ENCODE measurements at places on chromosomes 6 and 20.

DNA sequence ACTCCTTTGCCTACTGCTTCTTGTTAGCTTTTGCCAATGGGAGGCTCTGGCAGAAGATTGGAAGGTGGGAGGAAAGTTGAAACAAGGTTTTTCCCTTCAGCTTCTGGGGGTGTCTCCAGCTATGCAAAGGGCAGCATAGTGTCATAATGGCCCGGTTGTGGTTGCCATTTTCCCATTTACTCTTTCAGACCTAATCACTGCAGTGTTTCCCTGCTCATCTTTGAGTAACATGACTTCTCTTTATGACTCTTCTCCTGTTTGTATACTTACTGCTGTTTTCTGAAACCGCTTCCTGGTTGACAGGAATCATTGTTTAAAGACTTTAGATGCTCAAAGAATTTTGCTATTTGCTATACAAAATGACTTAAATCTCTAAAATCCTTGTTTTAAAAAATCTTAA lies 19.9 kb downstream of the NRN1 start:
- no peak for ATAC-seq

DNA sequence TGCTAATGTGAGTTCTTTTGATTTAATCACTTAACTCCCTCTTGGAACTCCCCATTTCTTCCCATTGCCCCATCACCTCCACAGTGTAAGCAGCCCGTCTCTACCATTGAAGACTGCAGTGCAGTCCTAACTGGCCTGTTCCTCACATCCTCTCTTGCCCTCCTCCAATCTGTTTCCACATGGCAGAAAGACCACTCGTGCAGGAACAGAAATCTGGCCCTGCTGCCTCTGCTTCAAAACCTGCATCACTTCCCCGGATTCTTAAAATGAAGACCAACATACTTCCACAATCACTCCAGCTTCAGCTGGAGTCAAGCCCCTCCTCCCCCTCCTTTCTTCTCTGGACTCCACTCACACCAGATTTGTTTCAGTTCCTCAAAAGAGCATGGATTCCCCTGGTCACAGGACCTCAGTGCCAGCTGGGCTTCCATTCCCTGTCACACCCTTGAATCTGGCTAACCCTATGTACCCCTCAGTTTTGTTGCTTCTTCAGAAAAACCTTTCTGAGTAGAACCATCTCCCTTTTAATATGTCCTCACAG lies 802.3 kb downstream of the MAFB start:
- ATAC-seq, result no peak

- no peak for ATAC-seq
Measured at GRCh38 chr6:48670546-48670945, 559.5 kb upstream of the PTCHD4 start.

DNA sequence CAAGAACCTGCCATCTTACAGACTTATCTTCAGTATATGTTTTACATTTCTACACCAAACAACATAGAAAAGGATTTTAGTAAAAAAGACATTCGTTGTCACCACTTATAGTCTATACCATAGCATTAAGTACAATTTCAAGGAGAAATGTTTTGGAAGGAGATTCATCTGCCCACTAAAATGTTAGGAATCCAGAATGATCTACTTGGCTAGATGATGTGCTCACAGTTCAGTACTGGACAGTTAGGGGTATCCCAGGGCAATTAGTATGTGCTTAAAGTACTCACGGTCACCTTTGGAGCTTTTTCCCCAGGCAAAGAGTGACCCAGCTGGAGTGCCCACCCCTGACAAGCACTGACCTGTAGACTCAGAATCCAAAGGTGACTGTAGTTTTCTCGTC lies 222.9 kb downstream of the SLC24A3 start:
- ATAC-seq, result no peak

DNA sequence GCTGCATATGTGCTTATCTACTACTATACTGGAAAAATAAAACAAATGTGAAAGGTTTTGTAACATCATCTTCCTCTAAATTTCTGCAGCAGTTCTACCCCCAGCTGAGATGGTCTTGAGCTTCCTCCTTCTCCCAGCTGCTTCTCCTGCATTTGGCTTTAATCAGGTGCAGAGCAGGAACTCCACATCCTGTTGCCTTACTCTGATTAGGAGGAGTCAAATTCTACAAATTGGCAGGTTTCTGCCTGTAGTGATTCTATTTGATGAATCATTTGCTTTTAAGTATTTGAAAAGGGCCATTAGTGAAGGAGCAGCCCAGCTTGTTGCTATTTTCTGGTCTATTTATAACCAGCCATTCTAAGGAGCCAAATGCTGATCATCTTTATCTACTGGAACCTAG lies 224.5 kb downstream of the GMDS start:
- ATAC-seq, result peak; percentile 74

DNA sequence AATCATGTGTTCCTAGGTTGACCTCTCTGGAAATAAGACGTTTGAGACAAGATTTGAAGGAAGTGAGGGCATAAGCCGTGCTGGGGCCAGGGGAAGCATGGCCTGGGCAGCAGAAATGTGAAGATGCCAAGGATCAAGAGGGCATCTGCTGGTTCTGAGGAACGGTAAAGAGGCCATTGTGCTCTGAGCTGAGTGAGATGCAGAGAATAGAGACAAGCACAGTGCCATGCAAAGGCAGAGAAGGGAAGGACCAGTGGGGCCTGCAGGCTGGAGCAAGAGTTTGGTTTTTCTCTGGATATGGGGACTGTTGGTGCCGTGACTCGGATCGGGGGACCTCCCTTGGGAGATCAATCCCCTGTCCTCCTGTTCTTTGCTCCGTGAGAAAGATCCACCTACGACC lies 50.8 kb downstream of the SMPDL3A start:
- ATAC-seq, result no peak

- no peak for ATAC-seq
Measured at GRCh38 chr6:36908747-36909146, 23.0 kb downstream of the C6orf89 start.

- ATAC-seq, result no peak
Measured at GRCh38 chr6:111711984-111712752, 106.5 kb upstream of the TRAF3IP2 start.

DNA sequence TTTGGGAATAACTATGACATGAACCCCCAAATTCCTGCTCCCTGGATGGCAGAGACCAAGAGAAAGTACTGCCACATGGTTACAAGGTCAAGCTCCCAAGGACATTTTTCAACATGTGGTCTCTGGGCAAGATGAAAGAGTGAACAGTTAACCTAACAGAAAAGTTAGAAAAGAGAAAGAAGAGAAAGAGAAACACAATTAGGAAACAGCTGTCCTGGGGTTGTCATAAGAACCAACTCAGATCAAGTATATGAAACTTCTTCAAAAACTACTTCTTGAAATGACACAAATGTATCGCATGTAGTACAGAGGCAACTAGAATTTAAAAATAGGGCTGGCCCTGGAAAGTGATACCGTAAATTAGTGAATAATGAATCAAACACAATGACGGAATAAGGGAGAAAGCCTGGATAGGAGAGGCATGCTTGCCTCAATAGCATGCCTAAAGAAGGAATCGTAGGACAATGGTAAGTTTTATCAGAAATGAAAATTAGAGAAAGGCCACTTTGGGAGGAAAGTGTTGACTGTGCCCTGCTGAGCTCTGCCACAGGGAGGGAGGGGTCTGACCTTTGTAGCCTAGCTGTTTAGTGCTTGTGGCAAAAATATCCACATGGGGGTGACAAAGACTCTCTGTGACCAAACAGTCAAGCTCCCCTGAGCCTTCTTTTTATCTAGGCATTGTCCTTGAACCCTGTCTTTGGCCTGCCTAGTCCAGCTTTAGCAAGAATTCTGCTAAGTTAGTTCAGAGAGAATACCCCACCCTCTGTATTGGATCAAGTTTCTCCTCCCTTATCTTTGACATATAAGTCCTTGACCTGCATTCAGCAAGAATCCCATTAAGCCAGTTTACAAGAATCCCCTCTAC lies 4.3 kb upstream of the DCBLD1 start:
- no peak for ATAC-seq

DNA sequence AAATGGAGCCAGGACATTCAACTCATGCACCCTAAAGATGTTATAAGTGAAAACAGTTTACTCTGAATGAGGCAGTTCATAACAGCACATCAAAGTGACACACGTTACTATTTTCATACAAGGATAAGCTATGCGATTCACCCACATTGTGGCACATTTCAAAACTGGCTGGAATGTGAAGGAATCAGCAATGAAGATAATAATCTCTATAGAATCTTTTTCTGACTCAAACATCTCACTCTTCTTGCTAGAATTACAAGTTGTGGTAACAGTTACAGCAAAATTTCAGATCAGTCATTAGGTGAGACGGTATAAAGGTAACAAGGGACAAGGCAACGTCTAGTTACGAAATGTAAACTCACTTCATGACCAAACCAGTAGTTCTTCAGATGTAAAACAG lies 17.5 kb downstream of the TMEM244 start:
- ATAC-seq, result no peak

DNA sequence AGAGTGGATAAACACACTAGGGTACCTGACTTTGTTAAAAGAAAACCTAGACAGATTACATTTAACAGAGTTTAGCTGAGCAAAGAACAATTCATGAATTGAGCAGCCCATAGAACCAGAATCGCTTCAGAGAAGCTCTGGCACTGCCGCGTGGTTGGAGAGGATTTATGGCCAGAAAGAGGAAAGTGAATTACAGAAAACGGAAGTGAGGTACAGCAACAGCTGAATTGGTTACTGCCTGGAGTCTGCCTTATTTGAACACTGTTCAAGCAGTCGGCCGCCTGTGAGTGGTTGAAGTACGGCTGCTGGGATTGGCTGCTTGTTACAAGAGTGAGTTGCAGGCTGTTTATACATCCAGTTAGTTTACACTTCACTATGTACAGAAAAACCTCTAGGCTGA lies 253.8 kb upstream of the CDYL start:
- ATAC-seq, result no peak

GRCh38 chr20:14245368-14245970 lies 91.9 kb downstream of the FLRT3 start:
- ATAC-seq, result peak; percentile 51
